Non-pigmented ciliary epithelial cell (primary cell): ENCODE measurements at places on chromosomes 4 and X.

- DNase-seq = no peak
These were observed 24.6 kb downstream of the CFAP299 start for GRCh38 chr4:80360084-80360483.

DNA sequence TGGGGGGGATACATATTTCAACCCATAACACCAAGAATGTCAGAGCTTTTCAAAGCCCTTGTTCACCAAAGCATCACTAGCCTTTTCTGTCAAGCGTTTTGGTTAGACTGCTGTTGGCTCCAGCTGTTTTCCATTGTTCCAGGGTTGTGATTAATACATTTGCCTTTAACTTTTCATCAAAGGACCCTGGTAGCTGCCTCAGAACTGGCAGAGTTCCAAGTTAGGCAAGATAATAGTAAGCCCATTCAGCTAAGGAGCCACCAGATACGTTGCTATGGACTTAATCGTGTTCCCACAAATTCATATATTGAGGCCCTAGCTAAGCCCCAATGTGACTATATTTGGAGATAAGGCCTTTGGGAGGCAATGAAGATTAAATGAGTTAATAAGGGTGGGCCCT, 37.1 kb downstream of the ENOPH1 start:
- DNase-seq = no peak

DNA sequence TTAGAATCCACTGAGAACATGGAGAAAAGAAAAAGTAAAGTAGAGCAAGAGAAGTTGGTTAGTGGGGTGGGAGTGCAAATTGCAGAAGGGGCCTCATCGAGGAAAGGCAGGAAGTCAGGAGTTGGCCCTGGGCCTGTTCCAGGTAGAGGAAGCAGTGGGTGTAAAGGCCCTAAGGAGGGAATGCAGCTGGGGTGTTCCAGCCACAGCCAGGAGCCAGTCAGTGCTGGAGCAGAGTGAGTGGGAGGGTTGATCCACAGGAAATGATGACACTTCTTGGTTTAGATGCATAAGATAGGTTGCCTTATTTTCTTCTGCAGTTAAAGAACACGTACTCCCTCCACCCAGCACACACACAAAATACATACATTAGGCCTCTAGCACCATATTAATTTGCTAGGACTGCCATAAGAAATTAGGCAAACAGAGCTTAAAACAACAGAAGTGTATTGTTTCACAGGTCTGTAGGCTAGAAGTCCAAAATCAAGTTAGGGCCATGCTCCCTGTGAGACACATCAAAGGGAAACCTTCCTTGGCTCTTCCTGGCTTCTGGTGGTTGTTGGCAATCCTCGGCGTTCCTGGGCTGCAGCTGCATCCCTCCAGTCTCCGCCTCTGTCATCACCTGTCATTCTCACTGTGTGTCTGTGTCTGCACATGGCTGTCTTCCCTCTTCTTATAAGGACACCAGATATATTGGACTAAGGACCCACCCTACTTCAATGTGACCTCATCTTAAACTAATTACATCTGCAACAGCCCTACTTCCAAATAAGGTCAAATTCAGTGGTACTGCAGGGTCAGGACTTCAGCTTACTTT, 205.9 kb downstream of the AASDH start:
- peak; percentile 47 for DNase-seq

DNA sequence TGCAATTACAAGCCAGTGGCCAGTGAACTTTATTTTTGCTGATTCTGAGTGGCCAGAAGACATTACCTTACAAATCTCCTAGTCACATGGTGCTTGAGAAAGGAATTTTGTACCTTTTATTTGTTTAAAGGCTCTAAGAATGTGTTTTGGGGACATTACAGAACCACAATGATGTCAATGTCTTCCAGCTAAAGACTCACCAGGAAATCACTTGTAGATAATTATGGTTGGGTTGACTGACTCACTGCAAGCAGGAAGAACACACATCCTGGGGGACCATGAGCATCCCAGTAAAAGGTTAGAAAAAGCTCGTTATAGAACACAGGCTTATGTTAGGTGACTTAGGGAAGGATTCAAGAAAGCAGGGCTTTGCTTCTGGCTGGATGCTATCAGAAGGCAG, 119.4 kb upstream of the FAM9B start:
- DNase-seq = no peak

- no peak for DNase-seq
These were observed 567.6 kb upstream of the SLIT2 start for GRCh38 chr4:19684084-19684483.

GRCh38 chrX:29487714-29488113, 727.6 kb upstream of the MAGEB2 start:
- DNase-seq = no peak

DNA sequence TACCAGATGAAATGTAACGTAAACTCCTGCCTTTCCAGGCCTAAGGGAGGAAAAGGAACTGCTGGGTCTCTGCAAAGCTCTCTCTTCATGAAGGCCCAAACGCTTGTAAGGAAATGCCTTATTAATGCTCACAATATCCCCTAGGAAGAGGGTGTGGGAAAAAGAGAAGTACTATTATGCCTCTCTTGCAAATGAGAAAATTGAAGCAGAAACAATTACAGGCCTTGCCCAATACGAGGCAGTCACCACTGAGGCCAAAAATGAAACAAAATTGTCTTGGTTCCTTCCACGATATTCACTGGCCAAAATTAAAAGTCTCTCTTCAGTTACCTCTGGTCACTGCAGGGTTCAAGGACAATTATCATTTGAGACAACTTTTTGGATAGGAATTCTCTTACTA, 3.2 kb downstream of the SCARB2 start:
- DNase-seq = no peak

DNA sequence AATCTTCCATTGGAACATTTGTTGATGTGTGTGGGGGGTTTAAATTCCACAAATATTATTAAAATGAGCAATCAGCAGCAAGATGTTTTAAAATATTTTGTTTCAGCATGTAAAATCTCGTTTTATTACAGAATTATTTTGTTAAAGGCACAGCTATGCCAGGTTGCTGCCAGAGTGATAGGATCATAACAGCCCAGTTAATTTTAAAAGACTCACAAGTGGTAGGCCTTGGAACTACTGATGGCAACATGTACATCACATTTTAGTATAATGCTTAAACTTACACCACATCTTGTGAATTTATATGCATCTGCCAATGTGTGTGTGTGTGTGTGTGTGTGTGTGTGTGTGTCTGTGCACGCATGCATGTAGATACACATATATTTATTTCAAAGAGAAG, 97.8 kb upstream of the SPRY1 start:
- DNase-seq = no peak

GRCh38 chr4:21915761-21916160, 32.8 kb downstream of the KCNIP4 start:
- no peak for DNase-seq

- DNase-seq = no peak
These were observed 250.6 kb downstream of the SNCA start for GRCh38 chr4:89586318-89586717.

- DNase-seq = no peak
These were observed 16.1 kb downstream of the COQ2 start for GRCh38 chr4:83268491-83268890.
